ENCODE measurements at places on chromosomes 6 and 20. TPM values are rescaled to one million over a fixed set of nuclear protein-coding genes. Genes with fewer than 3 reads are reported as not detected.

TTLL9 gene
- total RNA-seq = not detected

SLC22A3 gene
- total RNA-seq = 0.57 TPM

FOXA2 gene
- not detected for total RNA-seq

ECT2L gene
- total RNA-seq = 0.41 TPM

GGTLC1 gene
- total RNA-seq = not detected

ERVFRD-1 gene
- 0.09 TPM for total RNA-seq

FOXF2 gene
- 0.31 TPM for total RNA-seq

DEFB132 gene
- total RNA-seq = not detected

IL20RA gene
- 0.46 TPM for total RNA-seq

LAMA4 gene
- total RNA-seq = 33.5 TPM

DNA sequence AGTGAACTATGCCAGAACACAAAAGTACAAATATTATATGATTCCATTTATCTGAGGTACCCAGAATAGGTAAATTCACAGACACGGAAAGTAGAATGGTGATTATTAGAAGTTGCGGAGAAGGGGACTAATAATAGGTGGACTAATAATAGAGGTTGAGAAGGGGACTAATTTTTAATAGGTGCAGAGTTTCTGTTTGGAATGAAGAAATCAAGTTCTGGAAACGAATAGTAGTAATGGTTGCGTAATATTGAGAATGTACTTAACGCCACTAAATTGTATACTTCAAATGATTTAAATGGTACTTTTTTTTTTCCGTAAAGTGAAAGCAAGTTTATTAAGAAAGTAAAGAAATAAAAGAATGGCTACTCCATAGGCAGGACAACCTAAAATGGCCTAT, 33.2 kb downstream of the B4GALT5 start:
- no peak for DNase-seq

DNA sequence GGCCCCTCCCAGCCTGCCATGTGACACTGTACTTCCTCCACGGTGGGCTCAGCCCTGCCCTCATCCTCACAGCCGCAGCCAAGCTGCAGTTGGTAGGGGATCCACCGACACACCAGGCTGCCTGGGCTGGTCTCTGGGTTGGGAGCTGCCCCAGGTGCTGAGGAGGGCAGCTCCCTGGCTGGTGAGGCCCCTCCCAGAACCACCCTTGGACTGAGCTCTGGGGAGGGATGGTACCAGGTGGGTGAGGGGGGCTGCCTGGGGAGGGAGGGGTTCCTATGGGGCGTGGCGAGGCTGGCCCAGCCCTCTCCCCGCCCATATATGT, 185 bp upstream of the TNFRSF6B start:
- DNase-seq = no peak

- DNase-seq = no peak
These were observed 183.4 kb downstream of the ADGRG6 start for GRCh38 chr6:142485256-142485655.

GRCh38 chr6:29924731-29925130, 17.6 kb upstream of the HLA-A start:
- no peak for DNase-seq

- DNase-seq = peak; percentile 77
These were observed 591 bp downstream of the IBTK start for GRCh38 chr6:82246802-82247504.

DNA sequence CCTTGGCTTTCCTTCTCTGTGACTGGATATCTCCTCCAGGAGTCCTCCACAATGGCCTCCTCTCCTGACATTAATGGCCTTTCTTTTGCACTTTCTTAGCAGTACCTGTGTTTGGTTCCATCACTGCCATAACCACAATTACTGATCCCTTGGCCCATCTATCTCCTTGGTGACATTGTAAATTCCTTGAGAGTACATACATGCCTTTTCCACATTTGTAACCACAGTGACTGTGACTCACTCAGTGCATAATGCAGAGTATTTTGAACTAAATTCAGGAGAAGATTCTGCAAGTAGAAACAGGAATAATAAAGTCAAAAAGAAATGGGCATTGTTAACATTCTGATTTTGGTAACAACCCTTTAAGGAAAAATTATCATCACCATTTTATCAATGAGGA, 197.2 kb upstream of the SOX4 start:
- no peak for DNase-seq

GRCh38 chr6:136772685-136773472, 19.4 kb downstream of the MAP3K5 start:
- no peak for DNase-seq

- DNase-seq = no peak
These were observed 48.9 kb downstream of the PRDM1 start for GRCh38 chr6:106134906-106135634.

GRCh38 chr6:118649918-118650581, 1.3 kb downstream of the CEP85L start:
- DNase-seq = no peak

GRCh38 chr6:109096208-109096607, 901 bp downstream of the CEP57L1 start:
- no peak for DNase-seq

GRCh38 chr6:102216232-102216631, 822.7 kb downstream of the GRIK2 start:
- DNase-seq = no peak

- peak; percentile 53 for DNase-seq
These were observed 252.9 kb upstream of the TAB2 start for GRCh38 chr6:149064660-149065015.

GRCh38 chr6:90411292-90411781, 114.7 kb upstream of the BACH2 start:
- DNase-seq = no peak

DNA sequence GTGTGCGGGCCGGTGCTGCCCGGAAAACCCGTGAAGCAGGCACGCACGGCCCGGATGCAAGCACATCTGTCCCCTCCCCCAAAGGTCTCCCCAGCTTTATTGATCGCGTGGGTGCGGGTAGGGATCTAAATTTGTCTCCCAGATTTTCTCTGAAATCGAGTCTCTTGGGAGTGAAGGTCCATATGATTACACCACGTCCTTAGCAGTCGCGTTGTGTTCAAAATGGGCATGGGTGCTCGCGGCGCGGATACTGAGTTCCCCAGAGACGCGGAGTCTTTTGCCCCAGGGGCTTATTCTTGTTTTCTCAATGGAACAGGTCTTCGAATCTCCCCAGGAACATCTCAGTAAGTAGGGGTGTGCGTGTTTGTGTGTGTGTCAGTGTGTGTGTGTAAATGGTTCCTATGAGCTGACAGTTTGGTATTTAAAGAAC, 2.8 kb upstream of the ZNF292 start:
- DNase-seq = no peak

DNA sequence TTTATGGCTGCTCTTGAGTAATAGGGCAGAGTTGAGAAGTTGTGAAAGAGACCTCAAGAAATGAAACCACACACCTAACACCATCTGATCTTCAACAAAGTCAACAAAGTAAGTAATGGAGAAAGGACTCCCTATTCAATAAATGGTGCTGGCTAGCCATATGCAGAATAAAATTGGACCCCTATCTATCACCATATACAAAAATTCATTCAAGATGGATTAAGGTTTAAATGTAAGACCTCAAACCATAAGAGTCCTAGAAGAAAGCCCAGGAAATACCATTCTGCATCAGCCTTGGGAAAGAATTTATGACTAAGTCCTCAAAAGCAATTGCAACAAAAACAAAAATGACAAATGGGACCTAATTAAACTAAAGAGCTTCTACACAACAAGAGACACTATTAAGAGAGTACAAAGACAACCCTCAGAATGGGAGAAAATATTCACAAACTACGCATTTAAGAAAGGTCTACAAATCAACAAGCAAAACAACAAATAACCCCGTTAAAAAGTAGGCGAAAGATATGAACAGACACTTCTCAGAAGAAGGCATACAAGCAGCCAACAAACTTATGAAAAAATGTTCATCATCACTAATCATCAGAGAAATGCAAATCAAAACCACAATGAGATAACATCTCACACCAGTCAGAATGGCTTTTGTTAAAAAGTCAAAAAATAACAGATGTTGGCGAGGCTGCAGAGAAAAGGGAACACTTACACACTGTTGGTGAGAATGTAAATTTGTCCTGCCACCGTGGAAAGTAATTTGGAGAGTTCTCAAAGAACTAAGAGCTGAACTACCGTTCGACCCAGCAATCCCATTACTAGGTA, 4.0 kb downstream of the MAP3K5 start:
- no peak for DNase-seq

DNA sequence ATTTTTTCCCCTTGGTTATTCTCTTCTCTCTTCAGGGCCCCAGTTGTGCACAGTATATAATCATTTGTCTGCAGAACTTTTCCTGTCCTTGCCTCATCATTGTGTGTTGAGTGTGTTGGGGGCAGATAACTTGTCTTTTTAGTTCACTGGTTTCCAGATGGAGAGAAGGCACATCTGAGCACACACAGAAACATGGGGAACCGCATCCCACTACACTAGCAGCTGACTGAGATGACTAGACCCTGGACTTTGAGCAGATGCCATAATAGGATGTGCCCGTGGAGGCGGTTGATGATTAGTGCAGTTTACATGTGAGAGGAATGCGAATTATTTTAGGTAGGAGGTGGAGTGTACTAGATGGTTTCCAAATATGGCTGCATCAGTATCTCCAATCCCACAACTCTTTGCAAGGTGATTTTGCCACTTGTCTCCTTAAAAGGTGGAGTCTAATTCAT, 26.5 kb upstream of the SH3BGRL2 start:
- DNase-seq = no peak

DNA sequence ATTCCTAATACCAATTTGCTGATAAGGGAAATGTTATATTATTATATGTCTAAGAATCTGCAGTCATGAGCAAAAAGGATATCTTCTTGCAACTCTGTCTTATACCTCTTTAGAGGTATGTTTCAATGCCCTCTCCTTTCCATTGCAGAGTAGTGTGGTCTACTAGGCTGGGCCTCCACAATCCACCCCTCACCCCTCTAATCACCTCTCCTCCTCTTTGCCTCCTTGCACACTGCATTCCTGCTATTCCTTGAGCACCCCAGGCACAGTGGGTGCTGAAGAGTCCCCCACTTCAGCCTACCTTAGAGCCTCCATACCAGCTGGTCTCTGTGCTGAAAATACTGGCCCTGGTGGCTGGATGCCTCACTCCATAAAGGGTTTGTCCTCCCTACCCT, 26.9 kb downstream of the ARMC2 start:
- no peak for DNase-seq

Measured in right cardiac atrium (tissue), 5 donors.